ENCODE measurements at places on chromosomes 7 and 10.

- no peak for DNase-seq
Measured at GRCh38 chr10:20147684-20148083, 331.5 kb downstream of the PLXDC2 start.

GRCh38 chr7:100021297-100021696, 5.9 kb downstream of the ZKSCAN1 start:
- DNase-seq = no peak

GRCh38 chr7:79037001-79037400, 416.5 kb downstream of the MAGI2 start:
- no peak for DNase-seq

- no peak for DNase-seq
Measured at GRCh38 chr7:149367418-149368180, 93.3 kb downstream of the ZNF777 start.

DNA sequence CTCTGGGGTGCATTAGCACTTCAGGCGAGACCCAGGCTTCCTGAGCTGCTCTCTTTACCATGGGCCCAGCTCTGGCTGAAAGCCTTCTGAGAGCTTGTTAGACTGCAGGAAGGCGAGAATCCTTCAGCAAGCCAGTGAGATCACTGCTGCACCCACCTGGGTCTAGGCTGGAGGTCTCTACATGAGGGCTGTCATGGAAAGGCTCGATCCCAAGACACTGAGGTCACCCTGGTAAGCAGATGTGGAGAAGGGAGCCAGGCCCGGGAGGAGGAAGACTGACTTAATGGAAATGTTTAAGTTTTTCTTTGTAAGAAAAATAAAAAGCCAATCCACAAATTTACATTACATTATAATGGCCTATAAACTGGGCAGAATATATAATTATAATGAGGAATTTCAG, 684.5 kb downstream of the TNS3 start:
- no peak for DNase-seq

DNA sequence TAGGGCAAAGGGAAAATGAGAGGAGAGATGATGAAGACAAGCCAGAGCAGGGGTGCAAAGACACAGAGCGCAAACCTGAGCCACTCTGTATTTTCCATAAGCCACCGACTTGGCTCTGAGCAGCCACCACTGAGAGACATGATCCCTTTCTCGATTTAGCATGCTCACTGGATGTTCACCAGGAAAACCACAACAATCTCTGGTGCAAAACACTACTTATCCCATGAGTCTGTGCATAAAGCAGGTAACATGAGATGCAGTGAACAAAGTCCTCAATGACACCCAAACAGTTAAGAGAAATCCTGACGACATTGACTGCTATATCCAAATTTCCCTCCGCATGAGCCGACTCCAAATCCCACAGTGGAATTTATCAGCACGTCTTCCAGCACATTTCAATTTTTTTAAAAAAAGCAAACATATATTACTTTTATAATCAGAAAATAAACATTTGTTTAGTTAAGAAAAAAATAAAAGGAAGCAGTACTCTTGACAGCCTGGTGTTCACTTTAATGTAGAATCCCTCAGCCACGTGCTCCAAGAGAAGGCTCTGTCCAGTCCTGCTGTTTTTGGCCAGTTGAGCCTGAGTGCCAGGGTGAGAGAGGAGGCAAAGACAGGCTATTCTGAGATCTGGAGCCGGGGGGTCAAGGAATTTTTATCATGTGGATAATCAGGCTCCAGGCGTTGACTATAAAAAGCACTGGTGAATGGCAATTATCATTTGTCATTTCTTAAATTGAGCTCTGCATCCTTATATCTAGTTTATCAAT, 238.4 kb downstream of the KCNMA1 start:
- DNase-seq = no peak

DNA sequence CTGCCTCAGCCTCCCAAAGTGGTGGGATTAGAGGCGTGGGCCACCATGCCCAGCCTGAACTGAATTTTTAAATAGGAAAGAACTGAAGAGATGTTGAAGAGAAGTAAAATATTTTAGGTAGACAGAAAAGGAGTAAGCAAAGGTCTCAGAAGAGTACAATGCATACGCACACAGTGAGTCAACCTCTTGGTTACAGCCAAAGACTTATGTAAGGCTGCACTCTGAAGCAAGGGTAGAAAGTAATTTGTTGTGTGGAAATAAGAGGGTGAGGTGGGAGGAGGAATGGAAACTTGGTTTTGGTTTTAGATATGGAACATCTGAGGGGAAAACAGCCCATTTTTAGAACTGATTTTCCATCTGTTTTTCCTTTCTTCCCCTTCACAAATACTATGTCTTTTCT, 17.6 kb downstream of the KRIT1 start:
- no peak for DNase-seq

- DNase-seq = no peak
Measured at GRCh38 chr7:67033251-67033650, 36.6 kb downstream of the TYW1 start.

GRCh38 chr7:75879771-75880184, 944 bp downstream of the RHBDD2 start:
- DNase-seq = no peak

- no peak for DNase-seq
Measured at GRCh38 chr7:34728156-34728555, 70.1 kb downstream of the NPSR1 start.

- peak; percentile 69 for DNase-seq
Measured at GRCh38 chr7:129225206-129225930, 538 bp downstream of the AHCYL2 start.

DNA sequence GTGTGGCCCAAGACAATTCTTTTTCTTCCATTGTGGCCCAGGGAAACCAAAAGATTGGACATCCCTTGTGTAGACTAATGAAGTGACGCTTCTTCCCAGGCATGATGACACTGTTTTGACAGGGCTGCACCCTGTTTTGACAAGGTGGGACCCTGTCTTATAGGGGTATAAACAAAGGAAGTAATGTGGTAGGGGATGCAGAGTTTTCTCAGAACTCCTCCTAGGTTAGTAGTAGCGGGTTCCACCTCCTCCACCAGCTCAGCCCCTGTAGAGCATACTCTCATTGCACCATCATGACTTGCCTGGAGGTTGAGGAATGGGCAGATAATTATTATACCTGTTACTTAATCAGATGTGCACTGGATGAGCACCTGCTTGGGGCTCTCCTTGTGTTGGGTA, 123.1 kb downstream of the CCNY start:
- DNase-seq = no peak

- DNase-seq = no peak
Measured at GRCh38 chr10:79274279-79275104, 72.8 kb upstream of the PPIF start.

DNA sequence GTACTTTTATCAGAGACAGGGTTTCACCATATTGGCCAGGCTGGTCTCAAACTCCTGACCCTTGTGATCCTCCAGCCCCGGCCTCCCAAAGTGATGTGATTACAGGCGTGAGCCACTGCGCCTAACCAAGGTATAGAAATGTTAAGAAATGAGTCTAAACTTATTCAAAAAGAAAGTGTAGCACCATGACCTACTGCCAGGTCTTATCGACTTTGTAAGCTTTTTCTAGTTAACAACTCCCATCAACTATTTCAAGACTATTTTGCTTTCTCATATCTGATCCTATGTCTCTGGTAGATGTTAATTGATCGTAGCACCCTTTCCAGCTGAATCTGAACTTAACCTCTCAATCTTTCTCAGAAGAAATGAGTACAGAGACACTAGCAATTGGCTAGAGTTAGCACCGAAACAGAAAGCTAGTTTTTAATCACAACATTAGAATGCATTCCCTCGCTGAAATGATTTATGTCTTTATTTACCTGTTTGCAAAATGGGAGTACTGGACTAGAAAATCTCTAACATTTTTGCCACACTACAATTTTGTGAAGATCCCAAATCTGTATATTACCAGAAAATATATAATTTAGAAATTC, 114.0 kb upstream of the HGF start:
- DNase-seq = no peak

GRCh38 chr10:12719365-12719764, 282.1 kb downstream of the CCDC3 start:
- no peak for DNase-seq

DNA sequence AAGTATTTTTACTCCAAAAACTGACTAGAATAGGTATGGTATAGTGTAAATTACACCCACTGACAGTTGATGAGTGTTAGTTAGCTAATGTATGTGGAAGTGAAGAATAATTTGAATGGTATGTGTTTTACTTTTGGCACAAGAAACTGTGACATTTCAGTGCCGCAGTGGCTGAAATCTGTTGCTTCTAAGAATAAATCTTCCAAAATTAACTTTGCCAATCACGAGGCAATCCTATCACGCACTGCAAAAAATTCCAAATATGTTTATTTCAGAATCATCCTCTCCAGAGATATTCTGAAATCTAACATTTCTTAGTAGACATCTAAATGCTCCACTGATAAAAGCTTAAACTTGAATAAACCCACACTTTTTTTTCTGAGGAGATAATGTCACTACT, 61.2 kb downstream of the PCLO start:
- no peak for DNase-seq

DNA sequence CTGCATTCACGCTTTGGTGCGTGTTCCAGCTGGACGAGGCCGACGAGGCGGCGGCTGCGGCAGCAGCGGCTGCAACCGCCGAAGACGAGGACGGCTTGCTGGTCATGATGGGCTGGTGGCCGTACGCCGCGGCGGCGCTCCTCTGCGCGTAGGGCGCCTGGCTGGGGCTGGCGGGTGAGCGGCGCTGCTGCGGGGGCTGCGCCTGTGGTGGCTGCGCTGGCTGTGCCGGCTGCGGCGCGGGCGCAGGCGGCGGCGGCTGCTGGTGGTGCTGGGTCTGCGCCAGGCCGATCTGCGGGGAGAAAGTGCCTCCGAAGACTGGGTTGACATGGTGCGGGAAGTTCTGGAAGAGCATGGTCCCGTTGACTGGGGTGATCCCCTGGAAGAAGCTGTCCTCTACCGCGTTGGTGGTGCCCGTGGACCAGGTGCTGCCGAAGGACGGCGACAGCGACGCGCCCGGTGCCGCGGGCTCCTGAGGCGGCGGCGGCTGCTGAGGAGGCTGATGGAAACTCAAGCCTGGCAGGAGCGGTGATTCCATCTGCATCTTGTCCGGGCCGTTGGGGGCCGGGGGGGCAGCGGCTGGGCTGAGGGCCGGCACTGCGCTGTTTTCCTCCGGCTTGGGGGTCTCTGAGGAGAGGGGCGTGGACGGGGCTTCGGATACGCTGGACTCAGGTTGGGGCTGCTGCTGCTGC, 51.1 kb downstream of the CPEB3 start:
- peak; percentile 63 for DNase-seq
